ENCODE measurements at places on chromosomes 7 and 10.

DNA sequence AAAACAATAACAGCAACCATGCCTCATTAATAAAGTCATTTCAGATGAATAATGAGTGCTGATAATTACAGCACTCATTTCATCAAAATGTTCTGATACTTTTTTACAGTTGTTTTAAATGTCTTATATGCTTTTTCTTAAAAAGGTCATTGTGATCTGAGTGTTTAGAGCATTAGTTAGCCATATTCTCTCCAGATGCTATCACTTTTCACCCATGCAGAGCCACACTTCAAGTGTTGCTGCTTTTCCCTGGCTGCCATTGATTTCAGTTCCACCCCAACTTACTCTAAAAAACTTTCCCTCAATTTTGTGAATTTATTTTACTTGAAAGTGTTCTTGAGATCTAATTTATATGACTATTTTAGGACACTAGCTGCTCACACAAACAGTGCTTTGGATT lies 41.8 kb downstream of the NUP205 start:
- no peak for DNase-seq

DNA sequence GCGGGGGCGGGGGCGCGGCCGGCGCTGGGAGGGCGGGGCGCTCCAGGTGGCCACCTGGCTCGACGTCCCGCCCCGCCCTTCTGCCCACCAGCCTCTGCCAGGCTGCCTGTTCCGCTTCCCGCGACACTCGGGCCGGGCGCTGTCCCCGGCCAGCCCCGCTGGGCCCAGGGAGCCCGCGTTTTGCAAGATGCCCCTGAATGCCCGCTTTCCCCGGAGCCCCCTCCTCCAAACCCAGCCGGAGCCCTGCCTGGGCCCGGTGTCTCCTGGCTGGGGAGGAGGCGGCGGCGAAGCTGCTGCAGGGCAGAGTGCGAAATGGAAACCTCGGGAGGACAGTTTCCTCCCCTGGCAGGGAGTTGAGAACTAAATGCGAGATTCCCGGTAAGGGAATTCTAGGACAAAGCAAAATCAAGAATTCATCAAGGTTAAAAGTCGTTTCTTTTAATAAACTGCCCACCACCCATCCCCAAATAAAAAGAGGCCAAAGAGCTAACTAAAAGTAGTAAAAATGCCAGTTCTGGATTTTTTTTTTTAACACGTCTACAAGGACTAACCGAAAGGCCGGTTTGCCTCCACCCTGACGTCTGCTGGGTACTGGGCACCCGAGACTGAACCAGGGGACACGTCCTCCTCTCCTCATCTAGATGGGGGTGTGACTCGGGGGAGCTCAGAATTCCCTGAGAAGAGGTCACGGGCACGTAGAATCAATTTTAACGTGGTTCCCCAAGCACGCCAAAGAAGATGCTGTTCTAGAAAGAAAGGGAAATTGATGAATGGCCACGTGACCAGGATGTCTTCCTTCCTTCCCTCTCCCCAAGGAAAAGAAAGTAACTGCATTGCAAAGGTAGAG lies 200.4 kb upstream of the NFE2L3 start:
- no peak for DNase-seq

GRCh38 chr7:81284576-81284975 lies 365.7 kb upstream of the SEMA3C start:
- DNase-seq, result no peak

- peak; percentile 2 for DNase-seq
Measured at GRCh38 chr7:75842836-75843446, 29.3 kb upstream of the CCL24 start.

GRCh38 chr7:69826283-69826682 lies 228.0 kb downstream of the AUTS2 start:
- no peak for DNase-seq

GRCh38 chr10:30433730-30434272 lies at the start of gene MAP3K8:
MAP3K8 (plus strand) TSS chr10:30434184; CDS start chr10:30438939, 4,755 bp downstream.
- peak; percentile 80 for DNase-seq

DNA sequence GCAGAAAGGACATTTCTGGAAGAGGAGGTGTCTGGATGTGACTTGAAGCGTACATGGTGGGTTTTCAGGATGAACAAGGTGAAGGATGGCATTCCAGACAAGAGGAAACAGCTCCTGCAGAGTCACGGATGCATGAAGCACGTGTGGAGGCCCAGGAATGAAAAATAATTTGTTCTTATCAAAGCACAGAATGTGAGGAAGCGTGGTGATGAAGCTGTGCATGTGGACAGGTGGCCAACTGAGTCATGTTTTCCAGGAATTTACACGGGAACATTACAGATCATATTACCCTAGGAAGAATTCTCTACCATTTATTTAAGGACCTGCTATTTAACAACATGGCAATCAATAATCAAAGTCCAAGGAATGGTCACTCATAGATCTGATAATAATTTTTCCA lies 413.2 kb upstream of the KLF6 start:
- DNase-seq, result no peak

GRCh38 chr10:45199205-45199740 lies 116.1 kb downstream of the OR13A1 start:
- DNase-seq, result no peak

- DNase-seq, result no peak
Measured at GRCh38 chr10:124308056-124308645, 110.6 kb downstream of the OAT start.

DNA sequence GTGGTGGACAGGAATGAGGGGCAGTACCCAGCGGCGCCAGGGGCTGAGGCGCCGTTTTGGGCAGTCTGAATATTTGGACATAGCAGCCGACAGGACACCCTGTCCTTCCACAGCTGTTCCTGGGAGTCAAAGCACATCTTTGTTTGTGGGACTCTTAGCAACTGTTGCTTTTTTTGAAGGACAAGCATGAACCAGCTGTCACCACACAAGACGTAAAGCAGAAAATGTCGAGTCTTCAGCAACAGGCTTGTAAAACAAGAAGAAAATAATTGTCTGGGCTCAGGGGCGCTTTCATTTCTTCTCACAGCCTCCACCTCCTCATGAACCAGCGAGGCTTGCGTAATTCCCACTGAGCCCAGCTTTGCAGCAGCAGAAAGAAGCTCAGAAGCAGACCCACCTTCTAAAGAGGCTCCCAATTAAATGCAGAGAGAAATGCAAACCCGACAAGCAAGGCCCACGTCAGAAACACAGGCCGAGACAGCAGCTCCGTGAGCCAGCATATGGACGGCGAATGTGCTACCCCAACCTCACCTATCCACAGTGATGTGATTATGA lies 68.9 kb upstream of the DNAAF5 start:
- DNase-seq, result no peak

GRCh38 chr7:91373111-91373800 lies 109.0 kb downstream of the FZD1 start:
- peak; percentile 7 for DNase-seq
